ENCODE measurements at places on chromosomes 11 and 22.

GRCh38 chr11:5279471-5280090, 9.8 kb upstream of the HBE1 start:
- DNase-seq: no peak

- no peak for DNase-seq
Observed at GRCh38 chr22:37912171-37912570, 6.1 kb downstream of the MICALL1 start.

DNA sequence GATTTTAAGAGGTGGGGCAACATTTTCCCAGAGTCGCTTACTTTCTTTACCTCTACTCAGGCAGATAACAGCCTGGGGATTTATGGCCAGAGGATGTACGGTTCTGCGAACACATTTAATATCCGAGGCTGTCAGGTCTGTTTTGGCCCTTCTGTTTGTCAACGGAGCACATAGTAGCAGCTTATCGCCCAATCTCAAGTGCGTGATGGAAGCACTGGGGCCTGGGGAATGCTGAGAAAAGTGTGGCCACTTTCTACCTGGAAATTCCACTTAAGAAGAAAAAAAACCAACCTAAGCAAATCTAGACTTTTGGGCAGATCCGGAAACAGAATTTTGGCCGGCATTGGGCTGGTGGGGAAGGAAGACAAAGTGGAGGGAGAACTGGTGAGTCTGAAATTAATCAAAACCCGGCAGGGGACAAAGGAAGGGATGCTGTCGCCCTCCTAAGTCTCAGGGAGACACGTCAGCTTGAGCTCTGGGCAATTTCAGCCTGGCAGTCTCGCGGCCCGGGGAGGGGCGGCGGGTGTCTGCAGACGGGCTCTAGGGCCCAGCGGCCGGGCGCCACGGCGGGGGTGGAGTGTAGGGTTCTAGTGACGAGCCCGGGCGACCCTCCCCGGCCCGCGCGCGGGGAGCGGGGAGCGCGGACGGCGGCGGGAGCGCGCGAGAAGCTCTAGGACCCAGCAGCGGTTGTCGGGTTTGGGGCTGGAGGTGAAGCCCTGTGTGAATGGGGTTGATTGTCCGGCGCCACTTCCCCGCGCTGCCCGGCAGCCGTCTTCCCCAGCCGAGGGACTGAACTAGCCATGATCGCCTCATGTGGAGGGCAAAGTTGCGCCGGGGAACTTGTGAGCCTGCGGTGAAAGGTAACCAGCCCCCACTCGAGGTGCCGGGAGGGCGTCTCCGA, at the start of gene AMOTL1:
AMOTL1 (plus strand) TSS at position 656 of the 901 bp plus-strand sequence; CDS start at position 812, 156 bp downstream.
- DNase-seq: no peak

- DNase-seq: no peak
Observed at GRCh38 chr22:37953062-37953436, 352 bp downstream of the C22orf23 start.

GRCh38 chr11:13427440-13427839, 35.6 kb downstream of the BTBD10 start:
- DNase-seq: no peak

- DNase-seq: peak; percentile 3
Observed at GRCh38 chr11:80365076-80365725, 924.4 kb upstream of the TENM4 start.

GRCh38 chr11:10401696-10402392, 53.2 kb upstream of the AMPD3 start:
- DNase-seq: no peak

DNA sequence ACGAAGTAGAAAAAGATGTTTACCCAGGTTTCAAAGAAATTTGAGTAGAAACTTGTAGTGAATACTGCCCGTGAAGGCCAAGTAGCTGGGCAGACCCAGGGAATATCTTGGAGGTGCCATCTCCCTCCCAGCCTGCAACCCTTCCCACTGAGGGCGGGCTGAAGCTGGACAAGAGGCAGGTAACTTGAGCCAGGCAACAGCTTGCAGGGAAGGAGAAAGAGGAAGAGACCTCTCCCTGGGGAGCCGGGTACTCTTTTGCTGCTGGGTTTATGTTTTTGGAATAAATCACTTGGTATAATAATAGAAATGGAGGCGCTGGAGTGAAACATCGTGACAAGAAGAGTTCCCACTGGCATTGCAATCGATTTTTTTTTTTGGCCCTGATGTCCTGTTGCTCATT, 49.4 kb upstream of the JAM3 start:
- no peak for DNase-seq

- DNase-seq: no peak
Observed at GRCh38 chr22:22995166-22995565, 75.2 kb upstream of the GNAZ start.

- no peak for DNase-seq
Observed at GRCh38 chr22:32613773-32614392, 139.3 kb downstream of the FBXO7 start.

DNA sequence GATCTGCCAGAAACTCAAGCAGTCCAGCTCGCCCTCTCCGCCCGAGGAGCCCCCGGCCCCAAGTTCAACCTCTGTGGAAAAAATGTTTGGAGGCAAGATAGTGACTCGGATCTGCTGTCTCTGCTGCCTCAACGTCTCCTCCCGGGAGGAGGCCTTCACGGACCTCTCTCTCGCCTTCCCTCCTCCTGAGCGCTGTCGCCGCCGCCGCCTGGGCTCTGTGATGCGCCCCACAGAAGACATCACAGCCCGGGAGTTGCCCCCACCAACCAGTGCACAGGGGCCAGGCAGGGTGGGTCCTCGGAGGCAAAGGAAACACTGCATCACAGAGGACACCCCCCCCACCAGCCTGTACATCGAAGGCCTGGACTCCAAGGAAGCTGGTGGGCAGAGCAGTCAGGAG, 20.8 kb downstream of the USP35 start:
- DNase-seq: no peak

DNA sequence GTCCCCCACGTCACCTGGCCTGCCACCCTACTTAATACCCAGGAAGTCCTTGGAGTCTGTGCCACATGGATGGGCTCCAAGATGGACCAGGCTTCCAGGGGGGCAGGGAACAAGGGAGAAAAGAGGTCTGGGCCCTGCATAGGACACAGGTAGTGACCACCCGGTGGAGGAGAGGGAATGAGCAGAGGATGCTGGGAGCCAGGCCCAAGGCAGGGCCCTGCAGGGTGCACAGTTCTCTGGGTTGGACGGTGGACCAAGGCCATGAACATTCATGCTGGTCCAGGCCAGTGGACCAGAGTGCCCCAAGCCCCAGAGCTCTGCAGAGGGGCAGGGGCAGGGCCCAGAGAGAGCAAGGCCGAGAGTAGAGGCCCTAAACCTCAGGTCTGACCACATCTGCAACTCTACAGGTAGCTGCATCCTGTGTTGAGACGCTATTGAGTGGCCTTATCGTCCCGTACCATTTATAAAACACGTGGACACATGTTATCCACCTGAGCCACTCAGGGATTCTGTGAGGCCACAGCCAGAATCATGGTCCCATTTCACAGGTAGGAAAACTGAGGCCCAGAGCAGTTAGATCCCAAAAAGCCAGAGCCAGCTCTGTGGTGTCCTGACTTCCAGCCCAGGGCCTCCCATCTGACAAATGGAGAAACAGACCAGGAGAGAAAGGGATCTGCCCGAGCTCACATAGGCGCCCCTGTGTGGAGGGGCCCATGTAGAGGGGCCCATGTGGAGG, 46.4 kb downstream of the IGLL5 start:
- no peak for DNase-seq

DNA sequence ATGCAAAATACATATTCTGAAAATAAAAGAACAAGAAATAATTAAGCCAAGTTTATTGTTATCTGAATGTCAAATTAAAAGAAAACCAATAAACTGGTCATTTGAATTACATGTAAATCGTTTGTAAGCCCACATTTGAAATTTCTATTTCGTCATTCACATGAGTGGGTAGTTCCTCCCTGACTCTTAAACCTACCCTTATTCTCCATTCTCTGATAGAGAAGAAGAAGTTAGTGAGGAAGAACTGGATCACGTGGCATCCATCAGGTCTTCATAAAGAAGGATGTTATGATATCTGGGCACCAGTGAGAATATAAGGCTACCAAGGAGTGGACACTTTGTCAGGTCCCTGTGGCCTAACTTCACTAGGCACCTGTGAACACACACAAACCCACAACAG, 328.1 kb downstream of the OPCML start:
- DNase-seq: no peak

GRCh38 chr11:35237860-35238715, 99.1 kb downstream of the CD44 start:
- peak; percentile 69 for DNase-seq

DNA sequence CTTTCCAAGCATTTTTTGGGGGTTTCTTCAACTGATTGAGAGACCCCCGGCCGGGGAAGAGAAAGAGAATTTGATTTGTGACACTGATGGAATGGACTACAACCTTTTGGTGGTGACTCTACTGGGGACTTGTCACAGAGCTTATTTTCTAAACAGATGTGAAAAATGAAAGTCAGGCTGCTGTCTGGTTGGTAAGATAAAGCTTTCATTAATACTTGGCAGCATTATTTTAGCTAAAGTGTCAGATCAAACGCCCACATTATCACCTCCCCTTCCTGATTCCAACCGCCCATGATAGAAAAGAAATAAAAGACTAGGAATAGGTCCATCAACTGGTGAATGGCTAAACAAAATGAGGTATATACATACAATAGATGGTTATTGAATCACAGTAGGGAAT, 45.6 kb upstream of the EHF start:
- no peak for DNase-seq

GRCh38 chr11:1639666-1640065, 10.1 kb downstream of the KRTAP5-5 start:
- no peak for DNase-seq

DNA sequence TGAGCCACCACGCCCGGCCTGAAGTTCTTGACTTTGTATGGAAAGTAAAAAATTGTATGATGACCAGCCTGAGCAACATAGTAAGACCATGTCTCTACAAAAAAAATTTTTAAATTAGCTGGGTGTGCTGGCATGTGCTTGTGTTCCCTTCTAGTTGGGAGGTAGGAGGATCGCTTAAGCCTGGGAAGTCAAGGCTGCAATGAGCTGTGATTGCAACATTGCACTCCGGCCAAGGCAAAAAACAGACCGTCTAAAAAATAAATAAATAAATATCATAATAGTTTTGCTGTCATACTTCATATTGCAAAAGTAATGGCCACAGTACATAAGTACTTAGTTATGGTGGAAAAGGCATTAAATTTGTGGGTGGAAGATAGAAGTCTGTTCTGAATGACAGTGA, 3.4 kb downstream of the AGBL2 start:
- no peak for DNase-seq

DNA sequence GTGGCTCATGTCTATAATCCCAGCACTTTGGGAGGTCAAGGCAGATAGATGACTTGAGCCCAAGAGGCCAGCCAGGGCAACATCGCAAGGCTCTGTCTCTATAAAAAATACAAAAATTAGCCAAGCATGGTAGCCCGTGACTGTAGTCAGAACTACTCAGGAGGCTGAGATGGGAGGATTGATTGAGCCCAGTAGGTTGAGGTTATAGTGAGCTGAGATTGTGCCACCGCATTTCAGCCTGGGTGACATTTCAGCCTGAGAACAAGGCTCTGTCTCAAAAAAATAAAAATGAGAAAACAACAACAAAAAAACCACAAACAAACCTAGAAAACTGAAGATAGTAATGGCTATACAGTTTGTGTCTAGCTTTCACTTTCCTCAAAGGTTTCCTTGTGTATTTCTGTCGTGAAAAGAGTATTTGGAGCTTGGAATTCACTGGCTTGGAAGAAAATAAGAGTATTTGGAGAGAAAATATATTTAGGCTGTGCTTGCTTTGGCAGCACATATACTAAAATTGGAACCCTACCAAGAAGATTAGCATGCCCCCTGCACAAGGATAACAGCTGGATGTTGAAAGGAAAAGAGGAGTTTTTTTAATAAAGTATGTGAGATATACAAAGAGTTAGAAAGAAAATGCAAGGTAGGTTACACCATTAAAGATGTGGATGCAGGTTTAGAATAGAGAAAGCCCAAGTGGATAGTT, 3.9 kb upstream of the BIRC3 start:
- DNase-seq: no peak

DNA sequence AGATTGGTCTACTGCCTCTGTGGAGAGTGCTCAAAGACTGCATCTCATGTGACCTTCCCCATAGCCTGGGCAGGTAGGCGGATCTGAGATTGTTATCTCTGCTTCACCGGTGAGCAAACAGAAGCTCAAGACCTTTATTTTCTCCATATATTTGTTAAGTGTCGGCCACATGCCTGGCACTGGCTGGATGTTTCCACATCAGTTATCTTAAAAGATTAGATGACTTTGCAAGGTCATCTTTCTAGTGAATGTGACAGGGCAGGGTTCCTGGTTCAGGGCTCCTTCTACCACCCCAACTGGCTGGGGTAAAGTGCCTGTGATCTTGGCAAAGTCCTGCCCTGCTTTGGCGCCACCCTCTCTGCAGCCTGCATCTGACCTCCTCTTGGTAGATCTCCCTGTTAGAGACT, 125.0 kb downstream of the CCDC81 start:
- DNase-seq: no peak

DNA sequence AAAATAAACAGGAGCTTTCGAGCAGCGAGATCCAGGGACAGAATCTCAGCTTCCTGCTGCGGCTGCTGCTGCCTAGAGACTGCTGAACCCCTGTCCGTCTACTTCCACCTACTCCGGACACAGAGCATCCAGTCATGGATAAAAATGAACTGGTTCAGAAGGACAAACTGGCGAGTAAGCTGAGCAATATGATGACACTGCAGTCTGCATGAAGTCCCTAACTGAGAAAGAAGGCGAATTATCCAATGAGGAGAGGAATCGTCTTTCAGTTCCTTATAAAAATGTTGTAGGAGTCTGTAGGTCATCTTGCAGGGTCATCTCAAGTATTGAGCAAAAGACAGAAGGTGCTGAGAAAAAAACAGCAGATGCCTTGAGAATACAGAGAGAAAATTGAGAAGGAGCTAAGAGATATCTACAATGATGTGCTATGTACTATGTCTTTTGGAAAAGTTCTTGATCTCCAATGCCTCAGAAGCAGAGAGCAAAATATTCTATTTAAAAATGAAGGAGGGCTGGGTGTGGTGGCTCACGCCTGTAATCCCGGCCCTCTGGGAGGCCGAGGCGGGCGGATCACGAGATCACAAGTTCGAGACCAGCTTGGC, 11.1 kb upstream of the MS4A2 start:
- DNase-seq: no peak

- no peak for DNase-seq
Observed at GRCh38 chr11:61927501-61927900, 10.1 kb upstream of the RAB3IL1 start.

DNA sequence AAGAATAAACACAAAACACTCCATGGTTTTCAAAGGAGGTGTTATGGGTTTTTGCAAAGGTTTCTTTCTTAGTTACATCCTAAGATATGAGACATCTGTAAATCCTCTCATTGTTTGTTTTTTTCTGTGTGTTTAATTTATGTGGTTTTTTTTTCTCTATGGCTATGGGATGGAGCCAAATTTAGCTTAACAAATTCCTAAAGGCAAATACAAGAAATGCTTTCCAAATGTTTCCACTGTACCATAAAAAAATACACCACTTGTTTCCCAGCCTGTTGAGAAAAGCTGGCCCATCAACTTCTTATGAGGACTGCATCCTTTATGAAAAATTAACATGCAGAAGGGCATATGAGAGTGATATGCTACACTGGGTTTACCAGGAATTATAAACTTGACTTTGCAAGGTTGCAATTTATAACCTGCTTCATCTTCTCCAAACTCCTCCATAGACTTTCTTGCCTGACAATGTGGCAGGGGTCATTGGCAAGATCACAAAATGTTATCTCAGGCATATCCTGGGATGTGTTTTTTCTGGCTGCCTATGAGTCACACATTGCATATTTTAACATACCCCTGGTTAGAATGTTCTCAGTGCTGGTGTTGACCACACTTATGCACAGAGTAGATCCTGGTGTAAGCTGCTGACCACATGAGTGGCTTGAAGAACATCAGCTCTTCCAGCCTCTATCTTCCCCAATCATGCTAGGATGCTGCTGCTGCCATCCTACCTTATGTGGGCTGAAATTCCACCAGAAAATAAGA, 137.6 kb upstream of the TTC12 start:
- no peak for DNase-seq

Measured in GM12864 (cell line).